ENCODE measurements at places on chromosomes 6 and 20.

DNA sequence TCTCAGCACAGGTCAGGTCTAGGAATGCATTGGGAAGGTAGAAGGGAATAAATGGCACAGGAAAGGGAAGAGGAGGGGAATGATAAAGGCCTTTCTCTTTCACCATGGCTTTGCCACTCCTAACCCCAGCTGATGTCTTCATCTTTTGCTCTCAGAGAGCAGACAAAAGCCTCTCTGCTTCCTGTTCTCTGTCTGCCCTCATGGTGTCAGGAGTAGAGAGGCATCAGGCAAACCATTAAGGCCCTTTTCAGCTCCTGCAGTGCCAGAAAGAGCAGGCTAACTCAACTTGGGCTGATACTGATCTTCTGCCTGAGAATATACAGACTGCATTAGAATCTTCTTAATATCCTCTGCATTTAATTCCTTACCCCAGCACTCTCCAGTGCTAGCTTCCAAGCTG is 48.0 kb upstream of the STXBP5 start:
- DNase-seq, result no peak

- no peak for DNase-seq
Measured at GRCh38 chr20:35014537-35014936, 58.9 kb downstream of the MYH7B start.

DNA sequence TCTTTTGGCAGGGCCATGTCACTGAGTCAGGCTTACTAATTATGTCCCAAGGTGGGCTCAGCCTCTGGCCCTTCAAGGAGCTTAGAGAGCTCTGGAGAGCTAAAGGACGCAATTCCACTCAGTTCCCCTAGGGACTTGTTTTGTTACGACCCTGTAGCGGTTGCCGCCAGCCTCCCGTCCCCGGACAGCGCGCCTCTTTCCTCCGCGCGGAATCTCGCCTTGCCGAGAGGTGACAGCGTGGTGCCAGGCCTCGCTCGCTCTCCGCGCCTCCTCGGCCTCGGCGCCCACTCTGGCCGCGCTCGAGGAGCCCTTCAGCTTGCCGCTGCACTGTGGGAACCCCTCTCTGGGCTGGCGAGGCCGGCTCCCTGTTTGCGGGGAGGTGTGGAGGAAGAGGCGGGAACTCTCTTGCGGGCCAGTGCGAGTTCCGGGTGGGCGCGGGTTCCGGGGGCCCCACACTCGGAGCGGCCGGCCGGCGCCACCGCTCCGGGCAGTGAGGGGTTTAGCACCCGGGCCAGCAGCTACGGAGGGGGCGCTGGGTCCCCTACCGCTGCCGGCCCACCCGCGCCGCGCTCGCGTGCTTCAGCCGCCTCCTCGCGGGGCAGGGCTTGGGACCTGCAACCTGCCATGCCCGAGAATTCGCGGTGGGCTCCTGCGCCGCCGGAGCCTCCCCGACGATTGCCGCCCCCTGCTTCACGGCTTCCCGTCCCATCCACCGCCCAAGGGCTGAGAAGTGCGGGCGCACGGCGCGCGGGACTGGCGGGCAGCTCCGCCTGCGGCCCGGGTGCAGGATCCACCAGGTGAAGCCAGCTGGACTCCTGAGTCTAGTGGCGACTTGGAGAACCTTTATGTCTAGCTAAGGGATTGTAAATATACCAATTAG is 9.9 kb upstream of the ZNF311 start:
- no peak for DNase-seq

DNA sequence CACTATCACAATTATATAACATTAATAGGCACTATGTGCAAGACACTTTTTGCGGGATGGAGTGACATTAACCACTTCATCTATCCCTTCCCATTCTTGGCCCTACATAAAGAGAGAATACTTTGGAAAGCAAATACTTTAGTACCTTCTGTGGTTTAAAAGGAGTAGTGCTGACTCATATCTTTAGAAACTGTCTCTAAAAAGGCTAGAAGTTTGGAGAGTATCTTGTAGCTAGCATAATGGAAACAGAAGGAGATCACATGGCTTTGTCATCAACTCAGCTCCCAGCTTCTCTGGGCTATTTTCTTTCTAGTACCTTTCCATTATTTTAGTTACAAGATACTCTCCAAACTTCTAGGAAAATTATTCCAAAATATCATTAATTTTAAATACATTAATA is 157.5 kb downstream of the ADGRG6 start:
- DNase-seq, result no peak

- DNase-seq, result no peak
Measured at GRCh38 chr6:169984181-169985120, 233.0 kb downstream of the ERMARD start.

- no peak for DNase-seq
Measured at GRCh38 chr6:22596011-22596410, 26.6 kb downstream of the HDGFL1 start.

GRCh38 chr6:5188646-5189045 is 72.1 kb downstream of the LYRM4 start:
- DNase-seq, result no peak

- DNase-seq, result no peak
Measured at GRCh38 chr6:119856136-119856535, 506.6 kb upstream of the MAN1A1 start.

Measured in NCI-H1694 treated with DMSO at 0.1 percent for 48 hours (cell line).